ENCODE measurements at places on chromosomes 11 and 22.

GRCh38 chr11:26043665-26044064, 288.3 kb upstream of the ANO3 start:
- DNase-seq, result no peak

DNA sequence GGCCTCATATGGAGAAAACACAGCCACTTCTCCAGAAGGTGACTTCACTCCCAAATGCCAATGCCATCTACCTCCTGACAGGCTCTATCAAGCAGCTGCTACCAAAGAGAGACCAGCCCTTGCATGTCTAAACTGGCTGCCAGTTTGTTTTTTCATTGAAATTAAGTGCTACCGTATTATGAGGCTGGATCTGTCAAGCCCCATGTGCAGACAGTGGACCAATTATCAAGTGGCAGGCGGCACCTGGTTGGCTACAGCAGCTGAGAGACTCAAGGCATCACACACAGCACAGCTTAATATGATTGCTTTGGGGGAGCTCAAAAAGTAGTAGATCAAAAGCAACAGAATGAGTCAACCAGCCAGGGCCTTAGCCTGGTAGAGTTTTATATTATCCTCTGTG, 1293.0 kb upstream of the TENM4 start:
- DNase-seq, result no peak

DNA sequence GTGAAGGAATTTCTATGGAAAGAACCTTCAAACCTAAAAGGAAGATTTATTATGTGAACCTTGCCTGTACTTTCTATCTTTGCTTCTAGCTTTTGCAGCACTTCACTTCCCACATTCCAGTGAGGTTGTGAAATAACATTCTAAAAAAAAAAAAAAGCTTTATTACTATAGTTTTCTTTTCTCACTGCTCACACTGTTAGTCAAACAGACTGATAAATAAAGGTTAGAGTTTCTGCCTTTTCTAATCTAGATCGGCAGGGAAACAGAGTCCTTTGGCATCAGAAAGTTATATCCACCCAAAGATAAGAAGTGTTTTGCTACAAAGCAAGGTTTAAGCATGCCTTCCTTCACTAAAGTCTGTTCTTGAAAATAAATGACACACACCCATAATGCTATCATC, 2.8 kb downstream of the AAMDC start:
- no peak for DNase-seq

- DNase-seq, result no peak
Observed at GRCh38 chr11:59601788-59602187, 13.8 kb downstream of the OSBP start.

DNA sequence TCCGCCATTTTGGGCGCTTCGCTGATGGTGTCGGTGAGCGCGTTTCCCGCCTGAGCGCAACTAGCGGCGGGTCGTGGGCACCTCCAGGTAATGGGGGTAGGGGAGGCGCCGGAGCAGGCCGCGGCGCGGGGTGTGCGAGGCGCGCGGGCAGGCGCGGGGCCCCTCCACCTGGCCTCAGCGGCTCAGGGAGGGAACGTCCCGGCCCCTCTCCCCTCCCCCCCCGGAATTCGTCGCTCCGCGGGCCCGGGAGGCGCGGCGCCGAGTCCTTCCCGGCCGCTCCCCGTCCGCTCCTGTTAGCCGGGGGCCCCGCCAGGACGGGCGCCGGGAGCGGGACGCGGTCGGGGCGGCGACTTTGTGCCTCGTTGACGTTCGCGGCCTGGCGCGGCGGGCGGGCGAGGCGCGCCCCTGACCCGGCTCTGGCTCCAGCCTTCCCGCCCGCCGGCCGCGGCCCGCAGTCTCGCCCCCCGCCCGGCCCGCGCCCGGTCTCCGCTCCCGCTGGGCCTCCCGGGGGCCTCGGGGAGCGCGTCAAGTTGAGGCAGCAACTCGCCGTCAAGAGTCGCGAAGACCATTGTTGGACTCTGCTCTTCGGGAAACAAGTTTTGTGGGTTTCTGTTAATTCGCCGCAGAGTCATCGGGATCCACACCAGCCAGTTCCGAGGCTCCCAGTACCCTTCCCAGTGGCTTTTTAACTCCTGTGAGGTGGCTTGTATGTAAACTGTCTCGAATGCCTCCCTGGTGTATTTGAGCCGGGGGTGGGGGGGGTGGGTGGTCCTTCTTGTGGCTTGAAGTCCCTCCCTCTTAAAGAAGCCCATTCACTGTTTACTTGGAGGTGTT, at the start of gene PPP6R3:
TSS of gene PPP6R3 (plus strand) at position 12 of the 834 bp plus-strand sequence. CDS start 76,913 bp downstream, outside the sequence.
- DNase-seq, result no peak

GRCh38 chr11:26621132-26621531, 49.1 kb upstream of the MUC15 start:
- no peak for DNase-seq

All from stimulated activated CD8-positive, alpha-beta memory T cell treated with anti-CD3 and anti-CD28 coated beads, Interleukin-2, amount 100 ng/mL, for 1 hour (primary cell).